M059J (cell line): ENCODE measurements at places on chromosomes 6 and 20.

- DNase-seq, result peak; percentile 11
Observed at GRCh38 chr20:63702751-63703470, 4.9 kb downstream of the ARFRP1 start.

- no peak for DNase-seq
Observed at GRCh38 chr6:40693768-40694167, 106.6 kb upstream of the LRFN2 start.

DNA sequence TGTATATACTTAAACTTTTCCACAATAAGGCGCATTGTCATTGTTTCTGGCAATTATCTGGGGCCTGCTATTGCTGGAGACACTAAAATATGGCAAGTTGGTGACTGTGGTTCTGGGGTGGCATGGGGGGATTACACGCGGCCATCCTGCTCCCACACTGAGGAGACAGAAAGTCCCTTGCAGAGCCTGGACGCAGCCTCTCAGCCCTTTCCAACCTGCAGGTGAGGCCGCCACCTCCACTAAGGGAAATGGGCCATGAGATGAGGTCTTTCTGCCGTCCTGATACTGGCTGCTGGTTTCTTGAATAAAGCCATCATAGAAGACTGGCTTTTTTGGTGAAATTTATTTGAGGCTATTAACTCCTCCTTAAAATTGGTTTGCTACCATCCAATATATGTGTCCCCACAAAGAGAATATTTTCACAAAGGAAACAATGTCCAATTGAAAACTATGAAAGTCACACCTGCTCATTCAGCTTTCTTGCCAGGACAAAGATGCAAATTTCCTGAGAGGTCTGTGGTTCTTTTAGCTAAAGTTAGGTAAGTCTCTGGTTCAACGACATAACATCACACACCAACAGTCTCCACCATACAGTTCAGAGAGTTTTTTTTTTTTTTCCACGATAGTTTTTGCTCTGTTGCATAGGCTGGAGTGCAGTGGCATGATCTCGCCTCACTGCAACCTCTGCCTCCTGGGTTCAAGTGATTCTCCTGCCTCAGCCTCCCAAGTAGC lies 13.0 kb downstream of the TXNDC5 start:
- DNase-seq, result no peak

DNA sequence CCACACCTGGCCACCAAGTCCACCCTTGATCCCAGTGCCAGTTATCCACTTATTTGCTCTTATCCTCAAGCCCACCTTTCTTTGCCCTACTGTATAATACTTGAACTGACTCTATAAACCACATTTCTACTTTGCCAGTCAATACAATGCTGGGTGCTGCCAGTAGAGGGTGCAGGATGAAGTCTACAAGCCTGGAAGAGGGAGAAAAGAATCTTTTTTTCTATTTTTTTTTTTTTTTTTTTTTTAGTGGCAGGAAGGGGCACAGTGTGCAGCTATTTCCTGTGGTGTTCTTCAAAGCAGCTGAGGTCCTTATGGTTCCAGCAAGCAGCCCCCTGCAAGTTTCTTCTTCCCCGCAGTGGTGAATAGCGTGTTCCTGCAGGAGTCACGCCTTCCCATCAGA lies 22.2 kb upstream of the GABRR1 start:
- no peak for DNase-seq
